Osteoblast (primary cell): ENCODE measurements at places on chromosomes 5 and 9. TPM values are rescaled to one million over a fixed set of nuclear protein-coding genes. Genes with fewer than 3 reads are reported as not detected.

PCDHA13 gene
- total RNA-seq = under 0.01 TPM in 2 replicates

- DNase-seq = no peak
These were observed 23.7 kb upstream of the OR2S2 start for GRCh38 chr9:35981699-35982098.

DNA sequence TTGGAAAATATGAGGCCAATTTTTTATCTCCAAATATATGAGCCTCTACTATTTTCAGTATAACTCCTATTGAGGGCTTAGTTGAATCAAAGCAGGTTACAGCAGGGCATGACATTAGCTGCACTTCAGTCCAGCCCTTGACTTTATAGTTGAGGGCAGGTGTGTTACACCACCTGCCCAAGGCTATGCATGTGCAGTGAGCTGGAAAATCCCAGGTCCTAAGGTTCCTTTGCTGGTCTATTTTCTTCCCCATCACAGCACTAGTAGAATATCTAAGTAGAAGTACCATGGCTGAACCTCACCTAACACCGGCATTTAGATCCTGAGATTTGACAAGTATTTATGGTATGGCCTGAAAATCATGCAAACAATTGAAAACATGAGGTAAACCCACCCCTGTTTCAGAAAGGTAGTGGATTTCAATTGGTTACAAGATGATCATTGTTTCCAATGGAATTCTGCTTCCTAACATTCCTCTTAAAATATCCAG is 201.1 kb downstream of the SEMA5A start:
- DNase-seq = no peak

WDR38 gene
- total RNA-seq = not detected in 2 replicates

- DNase-seq = no peak
These were observed 335.4 kb downstream of the NTRK2 start for GRCh38 chr9:85004818-85005413.

GRCh38 chr5:151757233-151758140 is 944 bp downstream of the ATOX1 start:
- DNase-seq = peak; percentile 79

- DNase-seq = no peak
These were observed 194.4 kb upstream of the VCAN start for GRCh38 chr5:83277154-83277553.

DNA sequence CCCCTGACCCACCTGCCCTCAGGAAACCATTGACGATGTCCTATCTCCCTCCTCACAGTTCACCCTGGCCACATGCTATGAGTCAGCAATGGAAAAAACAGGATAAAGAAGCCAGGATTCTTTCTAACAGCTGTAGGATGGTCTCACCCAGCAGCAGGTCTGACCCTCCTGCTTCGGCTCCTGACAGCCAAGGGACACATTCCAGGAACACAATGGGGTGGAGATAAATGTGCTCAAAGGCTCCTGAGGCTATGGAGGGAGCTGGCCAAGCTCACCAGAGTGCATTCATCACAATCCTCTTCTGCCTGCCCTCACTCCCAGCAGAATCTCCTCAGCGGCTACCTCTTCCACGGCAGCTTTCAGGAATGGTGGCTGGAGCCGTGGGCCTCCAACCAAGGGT is 170.3 kb downstream of the PJA2 start:
- DNase-seq = no peak

DNA sequence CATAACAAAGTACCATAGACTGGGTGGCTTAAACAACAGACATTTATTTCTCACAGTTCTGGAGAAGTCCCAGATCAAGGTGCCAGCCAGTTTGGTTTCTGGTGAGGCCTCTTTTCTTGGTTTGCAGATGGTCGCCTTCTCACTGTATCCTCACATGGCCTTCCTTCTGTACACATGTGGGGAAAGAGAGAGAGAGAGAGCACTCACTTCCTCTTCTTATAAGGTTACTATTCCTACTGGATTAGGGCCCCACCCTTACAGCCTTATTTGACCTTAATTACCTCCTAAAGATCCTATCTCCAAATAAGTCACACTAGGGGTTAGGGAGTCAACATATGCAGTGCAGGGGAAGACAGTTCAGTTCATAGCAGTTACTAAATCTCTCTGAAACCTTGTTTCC is 205.6 kb upstream of the GDNF start:
- DNase-seq = no peak

UTP15 gene
- 20.6 and 24.2 TPM in 2 replicates for total RNA-seq

- DNase-seq = no peak
These were observed 143.4 kb downstream of the FAM114A2 start for GRCh38 chr5:153895266-153895665.

PKD2L2 gene
- total RNA-seq = under 0.01 TPM in 1 of 2 replicates, not detected in the other

DNA sequence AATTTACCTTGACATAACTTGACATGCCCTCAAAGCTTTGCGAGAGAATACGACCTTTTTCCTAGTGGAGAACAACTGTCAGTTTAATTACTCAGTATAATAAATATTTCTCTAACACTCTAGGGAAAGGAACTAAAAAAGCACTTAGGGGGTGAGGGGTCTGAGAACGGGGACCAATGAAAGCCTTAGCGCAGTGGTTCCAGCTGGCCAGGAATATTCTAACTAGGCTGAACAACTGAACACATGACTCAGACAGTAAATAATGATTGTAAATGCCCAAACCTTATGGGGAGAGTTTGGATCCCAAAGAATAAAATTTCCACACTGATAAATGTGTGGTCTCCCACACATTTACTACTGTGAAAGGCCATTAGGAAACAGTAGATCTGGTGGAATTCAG is 14.9 kb downstream of the MYO10 start:
- DNase-seq = no peak

MZB1 gene
- 0.29 TPM in 1 of 2 replicates, not detected in the other for total RNA-seq

- DNase-seq = no peak
These were observed 2.7 kb downstream of the RASGRF2 start for GRCh38 chr5:80962630-80963520.

DNA sequence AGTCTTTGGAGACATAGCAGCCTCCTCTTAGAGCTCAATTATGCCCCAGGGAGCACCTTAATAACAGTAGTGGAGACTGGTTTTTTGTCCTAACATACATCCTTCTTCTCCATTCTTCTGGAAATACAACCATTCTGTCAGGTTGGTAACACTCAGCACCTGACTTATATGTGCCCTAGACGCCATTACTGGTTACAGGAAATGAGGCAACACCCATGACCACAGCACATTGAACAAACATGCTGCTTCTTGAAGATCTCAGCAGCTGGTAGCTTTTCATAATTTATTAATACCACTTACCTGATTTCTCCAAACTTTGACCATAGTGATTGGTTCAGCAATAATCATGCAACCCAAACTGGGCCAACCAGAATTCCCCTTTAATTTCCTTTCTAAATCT is 25.1 kb upstream of the TRPM3 start:
- DNase-seq = no peak

RNF183 gene
- not detected in 2 replicates for total RNA-seq

DNA sequence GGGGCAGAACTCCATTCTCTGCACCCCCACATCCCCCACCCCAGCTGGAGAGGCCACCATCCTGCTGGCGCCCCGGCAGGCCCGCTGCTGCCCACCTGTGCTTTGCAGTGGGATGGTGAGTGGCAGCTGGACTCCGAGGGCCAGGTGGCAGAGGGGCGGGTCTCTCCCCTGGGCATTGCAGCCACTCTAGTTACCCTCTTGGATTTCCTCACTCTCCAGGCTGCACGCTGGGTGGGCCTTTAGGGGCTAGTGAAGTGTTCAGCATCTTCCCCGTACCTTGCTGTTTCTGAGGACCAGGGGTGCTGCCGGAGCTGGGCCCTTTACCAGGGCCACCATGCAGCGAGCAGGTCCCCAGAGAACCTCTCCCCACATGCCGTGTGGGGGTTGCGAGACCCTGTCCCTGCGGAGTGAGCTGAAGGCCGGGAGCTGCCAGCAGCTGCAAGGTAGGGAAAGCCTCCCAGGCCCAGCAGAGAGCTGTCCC is 88.4 kb upstream of the SH3PXD2B start:
- DNase-seq = no peak

SLC25A48 gene
- not detected in 2 replicates for total RNA-seq

SLC6A18 gene
- not detected in 2 replicates for total RNA-seq

DNA sequence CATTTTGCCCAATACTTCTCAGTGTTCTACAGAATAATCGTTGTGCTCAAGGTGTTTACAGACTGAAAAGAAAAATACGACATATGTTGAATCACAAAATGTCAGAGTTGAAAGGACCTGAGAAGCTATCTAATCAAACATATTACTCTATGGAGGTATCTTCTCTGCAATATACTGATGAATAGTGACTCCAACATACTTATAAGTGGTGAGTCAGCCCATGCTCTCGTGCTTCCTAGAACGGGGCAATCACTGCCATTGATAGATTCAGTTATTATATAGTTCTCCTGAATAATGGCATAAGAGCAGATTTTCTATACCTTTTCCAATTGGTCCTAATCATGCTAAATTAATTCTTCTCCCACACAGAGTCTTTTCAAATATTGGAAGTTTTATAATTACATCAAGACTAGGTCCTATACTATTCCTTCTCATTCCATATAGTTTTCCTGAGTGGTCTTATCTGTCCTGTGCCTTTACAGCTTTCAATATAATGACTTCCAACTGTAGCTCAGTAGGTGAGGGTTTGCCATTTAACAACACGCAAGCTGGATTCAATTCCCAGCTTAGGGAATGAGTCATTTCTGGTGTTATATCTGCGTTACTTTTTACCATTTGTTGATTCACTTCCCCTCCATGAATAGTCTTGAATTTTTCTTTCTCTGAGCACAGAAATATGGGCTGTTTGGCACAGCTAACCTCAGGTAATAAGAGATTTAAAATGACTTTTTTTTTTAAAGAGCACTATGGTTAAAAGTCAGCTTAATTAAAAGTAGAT is 81.1 kb downstream of the PLK2 start:
- peak; percentile 77 for DNase-seq

- no peak for DNase-seq
These were observed 1107.8 kb upstream of the SEMA6A start for GRCh38 chr5:117682416-117682815.
